Activated naive CD4-positive, alpha-beta T cell treated with anti-CD3 and anti-CD28 coated beads, Interleukin-2, amount 50 U/mL, for 16 hours (primary cell): ENCODE measurements at places on chromosomes 6 and 20.
A peak's percentile ranks its signal among the peaks of the same experiment; 100 is the strongest.

DNA sequence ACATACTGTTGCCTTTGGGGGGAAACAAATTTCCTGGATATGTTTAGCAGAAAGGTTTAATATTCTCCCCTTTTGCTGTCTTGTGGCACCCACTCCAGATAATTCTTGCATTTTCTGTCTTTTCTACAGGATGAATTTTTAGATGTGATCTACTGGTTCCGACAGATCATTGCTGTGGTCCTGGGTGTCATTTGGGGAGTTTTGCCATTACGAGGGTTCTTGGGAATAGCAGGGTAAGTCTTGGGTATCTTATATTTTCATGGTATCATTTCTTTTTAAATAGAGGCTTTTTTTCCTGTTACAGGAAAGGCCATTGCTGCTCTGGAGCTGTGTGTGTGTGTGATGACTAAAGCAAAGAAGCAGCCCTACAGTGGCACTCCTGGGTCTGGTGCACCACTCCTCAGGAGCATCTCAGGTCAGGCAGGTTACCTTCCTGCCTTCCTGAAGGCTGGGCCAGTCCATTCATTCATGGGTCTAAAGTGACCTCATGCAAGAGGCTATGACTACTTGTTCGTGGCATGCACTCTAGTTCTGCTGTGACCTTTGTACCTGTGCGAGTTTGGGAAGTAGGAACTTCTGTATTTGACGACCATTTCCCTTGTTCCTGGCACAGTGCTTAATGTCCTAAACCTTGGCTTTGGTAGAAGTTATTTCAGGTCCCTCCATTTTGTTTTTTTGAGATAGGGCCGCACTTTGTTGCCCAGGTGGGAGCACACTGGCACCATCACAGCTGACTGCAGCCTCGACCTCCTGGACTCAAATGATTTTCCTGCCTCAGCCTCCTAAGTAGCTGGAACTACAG is 2.2 kb downstream of the RAB5IF start:
- DNase-seq, result no peak

DNA sequence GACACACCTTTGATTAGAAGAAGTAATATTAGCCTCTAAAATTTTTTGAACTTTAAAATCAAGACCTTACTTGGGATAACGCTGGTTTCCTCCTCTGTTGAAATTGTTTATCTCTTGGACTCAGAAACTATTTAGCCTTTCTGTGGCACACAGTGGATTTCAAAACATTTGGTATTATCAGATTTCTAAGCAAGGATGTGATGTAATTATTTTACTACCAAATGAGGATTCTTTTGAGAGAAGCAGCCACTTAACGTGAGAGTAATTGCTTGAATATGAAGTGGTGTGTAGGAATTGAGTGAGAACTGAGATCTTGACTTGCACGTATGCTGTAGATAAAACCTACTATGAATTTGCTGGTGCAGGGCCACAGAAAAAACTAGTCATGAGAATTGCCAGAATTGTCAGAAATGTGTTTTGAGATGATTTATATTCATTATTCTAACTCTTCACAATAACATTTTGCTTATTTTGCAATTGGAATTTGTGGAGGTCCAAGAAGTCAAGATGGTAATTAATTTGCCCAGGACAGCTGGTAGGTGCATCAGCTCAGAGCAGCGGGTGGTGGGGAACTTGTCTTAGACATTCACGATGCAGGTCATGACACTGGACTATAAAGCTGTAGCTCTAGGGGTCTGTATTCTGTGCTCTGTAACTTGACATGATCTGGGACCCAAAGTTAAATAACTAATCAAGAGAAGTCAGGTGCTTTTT is 53.4 kb downstream of the AKAP12 start:
- no peak for DNase-seq

- DNase-seq, result no peak
Observed at GRCh38 chr6:153047386-153047785, 44.9 kb upstream of the MTRF1L start.

DNA sequence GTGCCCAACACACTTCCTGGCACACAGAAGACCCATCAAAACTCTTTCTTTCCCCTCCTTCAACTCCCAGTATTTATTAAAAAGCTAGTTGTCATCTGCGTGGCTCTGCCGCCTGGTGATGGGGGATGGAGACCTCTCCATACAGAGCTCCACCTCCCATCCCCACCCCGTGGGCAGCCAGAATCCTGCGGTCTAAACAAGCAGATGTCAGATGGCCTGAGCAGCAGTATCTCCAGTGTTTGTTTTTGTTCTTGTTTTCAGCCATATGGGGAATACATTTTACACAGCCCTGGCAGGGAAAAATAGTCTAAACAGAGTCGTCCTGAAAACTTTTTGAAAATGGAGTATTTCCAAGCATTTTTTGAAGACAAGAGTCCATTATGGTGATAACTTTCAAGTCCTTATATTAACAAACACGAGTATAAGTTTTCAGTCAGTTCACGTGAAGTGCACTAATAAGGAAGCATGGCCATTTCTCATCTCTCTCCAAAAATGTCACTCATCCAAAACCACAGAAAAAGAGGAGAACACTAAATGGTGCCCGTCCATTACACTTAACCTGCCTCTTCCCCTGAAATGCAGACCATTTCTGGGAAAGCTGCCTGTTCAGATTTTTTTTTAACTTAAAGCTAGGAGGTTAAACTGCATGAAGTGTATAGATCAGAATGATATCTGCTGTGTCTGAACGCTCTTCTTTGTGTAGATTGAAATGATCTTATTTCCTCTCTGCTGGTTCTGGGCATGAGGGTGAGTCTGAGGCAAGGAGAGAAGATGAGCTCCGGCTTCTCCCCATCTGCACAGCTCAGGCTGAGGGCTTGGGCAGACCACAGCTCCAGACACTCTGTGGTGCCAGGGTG is 91.0 kb downstream of the TCP11 start:
- no peak for DNase-seq

- DNase-seq, result no peak
Observed at GRCh38 chr6:167710363-167710920, 116.3 kb upstream of the AFDN start.

DNA sequence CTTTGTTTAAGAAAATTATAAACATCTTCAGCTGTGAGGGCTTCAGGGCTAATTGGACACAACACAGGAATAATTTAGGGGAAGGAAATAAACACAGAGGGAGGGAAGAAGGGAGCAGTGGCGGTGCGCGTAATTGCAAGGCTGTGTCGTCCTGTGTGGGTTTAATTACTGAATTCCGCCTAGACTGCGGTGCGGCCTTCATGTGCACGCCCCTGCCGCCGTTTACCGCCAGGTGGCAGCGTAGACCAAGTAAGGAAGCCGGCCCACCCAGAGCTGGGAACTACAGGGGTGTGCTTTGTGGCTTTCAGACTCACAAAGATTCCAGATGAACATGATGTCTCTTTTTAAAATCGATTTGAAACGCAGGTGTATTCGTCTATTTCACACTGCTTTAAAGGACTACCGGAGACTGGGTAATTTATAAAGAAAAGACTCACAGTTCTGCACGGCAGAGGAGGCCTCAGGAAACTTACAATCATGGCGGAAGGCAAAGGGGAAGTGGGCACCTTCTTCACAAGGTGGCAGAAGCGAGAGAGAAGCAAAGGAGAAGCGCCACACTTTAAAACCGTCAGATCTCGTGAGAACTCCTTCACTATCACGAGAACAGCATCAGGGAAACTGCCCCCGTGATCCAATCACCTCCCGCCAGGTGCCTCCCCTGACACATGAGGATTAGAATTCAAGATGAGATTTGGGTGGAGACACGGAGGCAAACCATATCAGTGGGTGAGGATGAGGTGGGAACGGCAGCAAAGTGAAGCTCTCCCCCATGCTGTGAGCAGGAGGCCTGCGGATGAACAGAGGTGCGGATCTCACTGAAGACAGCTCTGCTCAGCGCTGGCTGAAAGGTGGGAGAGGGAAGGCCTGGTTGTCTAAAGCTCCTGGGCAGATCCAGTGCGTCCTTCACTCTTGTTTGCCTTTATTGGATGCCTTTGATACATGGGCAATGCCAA is 222.0 kb upstream of the PDE10A start:
- DNase-seq, result peak; percentile 70

DNA sequence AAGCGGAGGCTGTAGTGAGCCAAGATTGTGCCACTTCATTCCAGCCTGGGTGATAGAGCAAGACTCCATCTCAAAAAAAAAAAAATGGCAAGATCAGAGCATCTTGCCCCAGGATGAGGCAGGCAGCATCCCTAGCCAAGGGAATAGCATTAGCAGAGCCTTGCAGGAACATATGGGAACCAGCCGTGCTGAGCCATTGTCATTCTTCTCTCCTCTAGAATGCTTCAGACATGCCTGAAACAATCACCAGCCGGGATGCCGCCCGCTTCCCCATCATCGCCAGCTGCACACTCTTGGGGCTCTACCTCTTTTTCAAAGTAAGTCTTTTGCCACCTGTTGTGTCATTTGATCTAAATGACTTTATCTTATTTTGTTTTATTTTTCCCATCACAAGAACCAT is 13.0 kb downstream of the HM13 start:
- DNase-seq, result no peak

GRCh38 chr6:13233106-13233505 is 95.2 kb downstream of the TBC1D7 start:
- no peak for DNase-seq

- peak; percentile 28 for DNase-seq
Observed at GRCh38 chr6:136923116-136923953, 1.2 kb downstream of the SLC35D3 start.

DNA sequence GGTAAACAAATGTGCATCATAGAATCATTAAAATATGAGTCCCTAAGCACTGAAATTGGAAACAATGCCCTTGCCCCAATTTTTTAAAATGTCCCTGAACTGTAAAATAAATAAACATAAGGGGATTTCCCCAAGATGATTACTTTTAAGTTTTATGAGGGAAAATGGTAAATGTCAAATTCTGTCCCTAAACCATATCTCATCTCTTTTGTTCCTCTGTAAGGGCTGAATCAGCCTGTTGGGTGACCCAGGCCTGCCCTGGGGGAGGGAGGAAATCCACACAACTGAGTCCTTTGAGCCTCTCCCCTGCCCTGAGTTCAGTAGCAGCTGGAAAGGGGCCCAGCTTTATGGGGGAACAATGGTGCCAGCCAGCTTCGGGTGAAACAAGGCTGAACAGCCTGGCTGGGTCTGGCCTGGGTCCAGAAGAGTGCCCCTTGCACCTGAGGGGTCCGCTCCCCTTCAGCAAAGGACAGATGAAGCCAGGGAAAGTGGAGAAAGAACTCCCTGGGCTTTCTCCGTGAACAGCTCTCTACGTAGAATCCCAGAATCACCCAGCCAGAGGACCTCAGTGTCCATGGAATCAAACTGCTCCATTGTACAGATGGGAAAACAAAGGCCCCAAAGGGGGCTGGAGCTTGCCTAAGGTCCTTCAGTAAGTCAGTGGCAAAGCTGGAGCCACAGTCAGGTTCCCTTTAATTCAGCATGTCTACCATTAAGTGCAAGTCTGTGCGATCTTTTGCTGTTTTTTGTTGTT is 28.2 kb upstream of the ITCH start:
- no peak for DNase-seq

- no peak for DNase-seq
Observed at GRCh38 chr20:55057779-55058415, 582.5 kb downstream of the DOK5 start.

DNA sequence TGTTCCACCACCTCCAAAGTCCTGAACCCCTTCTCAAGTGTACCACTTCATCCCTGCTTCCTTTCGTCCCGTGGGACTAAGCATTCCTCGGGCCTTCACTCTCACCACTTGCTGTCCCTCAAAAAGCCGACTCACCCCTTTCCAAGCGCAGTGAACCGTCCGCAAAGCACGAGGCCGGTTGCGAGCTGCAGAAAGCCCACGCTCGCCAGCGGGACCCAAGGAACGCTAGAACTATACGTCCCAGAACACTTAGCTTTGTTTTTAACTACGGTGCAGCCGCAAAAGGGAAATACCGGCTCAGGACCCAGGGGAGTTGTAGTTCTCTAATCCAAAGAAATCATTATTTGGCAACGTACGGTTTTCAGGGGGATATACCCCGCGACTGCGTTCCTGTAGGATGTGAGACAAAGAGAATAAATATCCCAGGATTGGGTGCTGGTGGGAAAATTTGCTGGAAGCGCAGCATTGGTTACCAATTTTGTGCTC is 416 bp upstream of the POLR1H start:
- DNase-seq, result peak; percentile 40

DNA sequence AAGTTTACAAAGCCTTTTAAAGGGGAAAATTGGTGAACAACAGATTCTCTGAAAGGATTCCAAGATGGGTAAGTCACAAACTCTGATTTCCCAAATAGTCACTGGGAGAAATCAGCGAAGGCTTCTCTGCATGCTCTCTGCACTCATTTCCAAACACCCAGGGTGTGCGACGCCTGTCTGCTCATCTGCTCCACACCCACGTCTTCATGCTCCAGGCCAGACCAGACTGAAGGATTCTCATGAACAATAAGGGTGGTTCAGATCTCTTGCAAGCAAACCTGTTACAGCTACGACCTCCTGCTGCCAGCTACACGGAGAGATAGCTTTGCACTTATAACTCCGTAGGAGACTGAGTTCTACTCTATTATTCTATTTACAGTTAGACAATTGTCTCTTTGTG is 1.4 kb downstream of the MC3R start:
- DNase-seq, result no peak

GRCh38 chr20:32497589-32498224 is 87.4 kb downstream of the NOL4L start:
- DNase-seq, result no peak

GRCh38 chr6:75230484-75231325 is 12.9 kb downstream of the COX7A2 start:
- no peak for DNase-seq

DNA sequence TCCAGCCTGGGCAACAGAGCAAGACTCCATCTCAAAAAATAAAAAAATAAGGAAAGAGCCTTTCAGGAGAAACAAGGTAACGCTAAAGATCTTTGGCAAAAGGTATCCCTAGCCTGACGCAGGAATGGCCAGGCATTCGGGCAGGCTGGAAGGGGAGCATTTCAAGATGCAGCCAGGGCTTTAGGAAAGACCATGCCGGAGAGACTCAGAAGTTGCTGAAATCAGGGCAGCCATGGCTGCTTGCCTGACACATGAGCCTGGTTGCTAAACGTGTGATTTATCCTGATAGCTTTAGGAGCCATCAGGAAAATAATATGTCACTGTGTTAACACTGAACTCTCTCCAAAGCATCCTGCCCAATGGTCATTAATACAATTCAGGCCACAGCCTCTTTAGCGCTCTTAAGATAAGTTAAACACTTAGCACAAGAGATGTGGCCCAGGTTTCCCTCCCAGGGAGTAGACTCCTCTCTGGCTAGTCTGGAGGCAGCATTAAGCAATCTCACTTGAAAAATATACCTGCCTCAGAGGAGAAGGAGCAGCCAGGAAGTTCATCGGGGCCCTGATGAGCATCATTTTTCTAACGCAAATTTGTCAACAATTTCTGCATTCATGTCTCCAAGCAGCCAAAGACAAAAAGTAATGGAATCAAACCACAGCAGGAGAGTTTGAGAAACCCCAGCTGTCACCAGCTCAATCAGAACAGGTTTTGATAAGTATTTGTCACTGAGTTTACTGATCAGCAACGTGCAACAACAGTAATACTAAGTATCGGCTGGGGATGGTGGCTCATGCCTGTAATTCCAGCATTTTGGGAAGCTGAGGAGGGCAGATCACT is 200.0 kb downstream of the ZMYND8 start:
- DNase-seq, result no peak

DNA sequence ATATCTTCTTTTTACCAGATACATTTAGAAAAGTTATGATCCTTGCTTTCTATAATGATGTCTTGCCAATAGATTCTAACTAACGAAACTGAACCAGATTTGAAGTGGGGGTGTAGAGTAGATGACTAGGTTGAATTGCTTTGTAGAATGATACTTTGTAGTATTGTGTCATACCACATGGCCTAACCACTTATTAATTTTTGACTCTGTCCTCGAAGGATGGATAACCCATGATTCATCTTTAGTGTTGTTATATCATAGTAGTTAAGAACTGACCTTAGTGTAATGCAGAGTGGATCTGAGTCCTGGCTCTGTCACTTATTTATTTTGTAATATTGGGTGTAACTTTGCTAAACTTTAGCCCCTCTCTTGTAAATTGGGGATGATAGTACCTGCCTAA is 4.5 kb downstream of the PHF3 start:
- no peak for DNase-seq
